ENCODE measurements at places on chromosomes 1 and 21. TPM values are rescaled to one million over a fixed set of nuclear protein-coding genes. Genes with fewer than 3 reads are reported as not detected.

The PLD5 gene
- total RNA-seq = 0.83 TPM

The NBPF12 gene
- total RNA-seq = 10.2 TPM

The KCNJ10 gene
- total RNA-seq = not detected

The HES2 gene
- not detected for total RNA-seq

Data from sigmoid colon (tissue), 7 donors.